ENCODE measurements at places on chromosomes 2 and 18.

- DNase-seq = no peak
Measured at GRCh38 chr18:69161383-69162028, 239.2 kb upstream of the DOK6 start.

- no peak for DNase-seq
Measured at GRCh38 chr2:96965781-96966514, 20.4 kb downstream of the FAM178B start.

- DNase-seq = no peak
Measured at GRCh38 chr2:214628091-214628490, 181.4 kb downstream of the BARD1 start.

GRCh38 chr2:205352593-205352992 lies 329.7 kb upstream of the NRP2 start:
- DNase-seq = no peak

- DNase-seq = no peak
Measured at GRCh38 chr18:30618567-30618966, 424.0 kb downstream of the DSC3 start.

DNA sequence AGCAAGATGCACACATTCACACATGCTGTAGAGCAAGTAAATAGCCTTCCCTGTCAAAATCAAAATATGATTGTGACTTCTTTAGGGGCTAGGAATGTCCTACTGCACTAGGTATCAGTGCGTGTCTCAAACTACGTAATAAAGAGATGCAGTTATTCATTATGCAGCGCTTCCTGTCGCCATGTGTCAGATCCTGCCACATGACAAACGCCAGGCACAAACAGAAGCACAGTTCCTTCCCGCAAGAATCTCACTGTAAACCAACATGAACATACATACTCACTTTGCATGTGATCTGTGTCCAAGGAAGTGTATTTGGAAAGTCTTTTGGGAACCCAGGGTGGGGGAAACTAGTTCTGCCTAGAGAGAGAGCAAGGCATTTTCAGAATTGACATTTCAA lies 599.9 kb downstream of the RNF144A start:
- no peak for DNase-seq

DNA sequence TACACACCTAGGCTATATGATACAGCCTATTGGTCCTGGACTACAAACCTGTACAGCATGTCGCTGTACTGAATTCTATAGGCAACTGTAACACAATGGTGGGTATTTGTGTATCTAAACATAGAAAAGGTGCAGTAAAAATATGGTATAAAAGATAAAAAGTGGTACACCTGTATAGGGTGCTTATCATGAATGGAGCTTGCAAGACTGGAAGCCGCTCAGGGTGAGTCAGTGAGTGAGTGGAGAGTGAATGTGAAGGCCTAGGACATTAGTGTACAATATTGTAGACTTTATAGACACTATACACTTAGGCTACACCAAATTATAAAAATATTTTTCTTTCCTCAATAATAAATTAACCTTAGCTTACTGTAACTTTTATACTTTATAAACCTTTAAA lies 41.8 kb downstream of the RASGRP3 start:
- DNase-seq = no peak
